C1 segment of cervical spinal cord (tissue), 14 donors: ENCODE measurements at places on chromosomes 4 and X.
A peak's percentile ranks its signal among the peaks of the same experiment; 100 is the strongest.

DNA sequence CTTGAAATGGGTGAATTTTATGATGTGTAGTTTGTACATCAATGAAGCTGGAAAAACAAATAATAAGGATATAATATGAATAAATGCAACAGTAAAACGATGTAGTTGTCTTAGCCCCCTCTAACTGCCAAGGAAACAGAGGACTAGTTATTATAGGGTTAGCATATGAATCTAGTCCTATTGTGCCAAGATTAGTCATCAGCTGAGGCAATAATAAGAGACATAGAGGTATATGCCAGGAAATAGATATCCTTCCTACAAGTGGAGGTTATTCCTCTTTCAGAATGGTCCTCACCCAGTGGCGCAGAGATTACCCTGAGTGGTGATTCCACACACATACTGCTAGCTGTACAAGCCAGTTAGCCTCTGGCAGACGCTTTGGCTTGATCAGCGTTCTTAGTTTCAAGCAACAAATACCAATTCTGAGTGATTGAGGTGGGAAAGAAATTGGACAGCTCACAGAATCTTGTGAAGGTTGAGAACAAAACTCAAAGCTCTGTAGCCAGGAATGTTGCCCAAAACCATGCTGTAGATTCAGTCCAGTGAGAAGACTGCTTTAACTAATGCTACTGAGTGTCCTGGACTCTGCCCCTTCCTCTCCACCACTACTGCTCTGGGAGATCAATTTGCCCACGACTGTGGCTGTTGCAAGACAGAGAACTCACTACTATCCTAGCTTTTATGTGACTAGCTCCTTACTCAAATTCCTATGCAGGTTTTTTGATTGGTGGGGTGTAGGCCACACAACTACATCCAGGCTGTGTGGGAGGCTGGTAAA, 27.0 kb upstream of the ZNF280C start:
- no peak for DNase-seq

DNA sequence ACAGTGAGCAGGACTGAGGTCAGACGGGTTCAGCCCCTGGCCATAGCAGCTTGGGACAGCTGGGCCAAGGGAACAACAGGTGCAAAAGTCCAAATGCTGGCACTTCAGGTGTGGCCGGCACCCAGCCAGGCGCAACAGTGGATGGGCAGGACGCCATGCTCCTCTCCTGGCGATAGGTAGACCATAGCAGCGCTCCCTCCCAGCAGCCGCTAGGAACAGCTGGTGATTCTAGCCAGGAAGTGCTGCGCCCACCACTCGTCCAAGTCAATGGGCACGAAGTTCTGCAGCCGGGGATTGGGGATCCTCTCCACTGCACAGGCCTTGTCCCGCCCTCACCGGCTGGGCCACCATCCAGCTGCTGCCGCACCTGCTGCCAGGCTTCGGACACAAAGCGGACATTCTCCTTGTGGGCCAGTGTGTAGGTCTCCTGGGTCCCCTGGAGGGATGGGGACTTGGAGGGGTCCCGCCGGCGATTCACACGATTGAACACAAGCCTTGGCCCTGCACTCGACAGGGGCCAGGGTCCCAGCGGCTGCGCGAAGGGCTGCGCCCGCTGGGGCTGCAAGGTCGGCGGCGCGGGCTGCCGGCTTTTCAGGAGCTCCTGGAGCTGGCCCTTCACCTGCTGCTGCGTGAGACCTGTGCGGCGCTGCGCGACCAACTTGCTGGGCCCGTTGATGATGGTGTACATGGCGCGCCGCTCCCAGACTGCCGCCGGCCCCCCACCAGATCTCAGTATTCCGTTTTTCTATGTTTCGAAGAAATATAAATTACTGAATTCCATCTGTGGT, 227.5 kb upstream of the STK26 start:
- DNase-seq, result no peak

DNA sequence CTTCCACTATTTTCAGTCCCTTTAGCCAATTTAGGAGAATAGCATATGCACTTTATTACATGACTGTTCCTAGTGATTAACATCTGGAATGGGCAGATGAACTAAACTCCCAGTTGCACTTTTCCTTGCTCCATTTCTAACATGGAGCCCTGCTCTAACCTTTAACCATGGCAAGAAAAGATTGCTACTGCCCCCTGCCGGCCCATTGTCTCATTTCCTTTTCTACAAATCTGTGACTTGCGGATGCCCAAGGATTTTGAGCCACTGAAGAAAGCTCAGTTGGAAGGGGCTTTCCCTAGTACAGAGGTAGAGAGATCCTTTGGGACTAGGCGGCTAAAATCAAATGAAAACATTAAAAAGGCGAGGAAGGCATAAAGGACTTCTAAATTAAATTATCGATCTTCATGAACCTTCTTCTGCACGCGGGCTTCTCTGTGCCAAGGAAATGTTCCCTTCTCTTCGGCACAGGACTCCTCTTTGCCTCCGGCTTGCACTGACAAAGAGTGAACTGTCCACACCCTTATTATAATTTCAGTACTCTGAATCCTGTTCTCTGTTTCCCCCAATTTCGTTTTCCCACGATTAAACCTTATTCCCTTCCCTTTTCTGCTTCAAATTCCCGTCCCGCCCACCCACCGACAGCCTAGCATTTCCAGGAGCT, 577 bp upstream of the GLRA2 start:
- DNase-seq, result peak; percentile 2

DNA sequence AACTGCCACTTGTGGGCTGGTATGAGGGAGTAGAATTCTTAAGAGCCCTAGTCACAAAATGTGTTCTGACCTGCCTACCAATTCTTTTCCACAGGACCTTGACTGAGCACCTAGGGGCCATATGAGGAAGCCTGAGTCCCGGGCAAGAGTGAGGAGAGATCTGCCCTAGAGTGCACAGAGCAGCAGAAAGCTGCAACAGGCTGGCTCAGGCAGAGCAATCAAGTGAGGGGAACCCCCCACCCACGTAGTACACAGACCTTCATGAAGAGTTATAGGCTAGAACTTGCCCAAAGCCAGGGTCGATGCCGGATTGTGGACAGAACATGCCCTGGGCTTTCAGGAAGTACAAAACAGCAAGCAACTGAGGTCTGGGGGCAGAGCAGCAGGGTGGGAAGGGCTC, 117.0 kb downstream of the SPOCK3 start:
- no peak for DNase-seq

DNA sequence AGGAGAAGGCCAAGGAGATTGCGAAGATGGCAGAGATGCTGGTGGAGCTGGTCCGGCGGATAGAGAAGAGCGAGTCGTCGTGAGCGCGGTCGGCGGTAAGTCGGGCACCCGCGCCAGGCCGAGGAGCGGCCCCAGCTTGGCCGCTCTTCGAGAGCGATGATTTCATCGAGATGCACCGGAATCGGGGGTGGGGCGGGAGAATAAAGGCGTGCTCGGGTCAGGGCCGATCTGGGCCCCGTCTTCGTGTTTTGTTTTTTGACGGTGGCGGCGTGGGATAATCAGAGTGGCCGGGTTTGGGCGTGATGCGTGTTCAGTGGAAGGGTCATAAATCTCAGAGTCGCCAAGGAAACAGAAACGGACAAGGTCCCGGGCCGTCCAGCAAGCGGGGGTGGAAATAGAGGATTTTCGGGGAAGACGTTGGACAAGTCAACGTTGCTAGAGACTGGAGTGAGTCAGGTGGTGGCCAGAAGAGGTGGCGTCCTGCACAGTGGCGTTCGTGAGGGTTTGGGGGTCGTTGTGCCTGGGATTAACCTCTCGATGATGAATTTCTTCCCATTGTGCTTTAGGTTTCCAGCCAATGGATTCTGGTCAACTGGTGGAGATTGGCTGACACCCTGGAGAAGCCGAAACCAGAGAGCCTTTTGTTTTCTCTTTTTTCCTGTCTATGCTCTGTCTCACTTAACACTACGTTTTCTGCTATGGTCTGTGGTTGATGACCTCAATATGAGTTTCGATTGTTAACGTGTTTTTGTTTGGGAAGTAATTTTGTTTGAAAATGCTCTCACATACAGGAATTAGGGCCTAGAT, 882 bp downstream of the MRFAP1 start:
- DNase-seq, result no peak

GRCh38 chr4:57090079-57090478, 20.1 kb downstream of the IGFBP7 start:
- DNase-seq, result no peak

DNA sequence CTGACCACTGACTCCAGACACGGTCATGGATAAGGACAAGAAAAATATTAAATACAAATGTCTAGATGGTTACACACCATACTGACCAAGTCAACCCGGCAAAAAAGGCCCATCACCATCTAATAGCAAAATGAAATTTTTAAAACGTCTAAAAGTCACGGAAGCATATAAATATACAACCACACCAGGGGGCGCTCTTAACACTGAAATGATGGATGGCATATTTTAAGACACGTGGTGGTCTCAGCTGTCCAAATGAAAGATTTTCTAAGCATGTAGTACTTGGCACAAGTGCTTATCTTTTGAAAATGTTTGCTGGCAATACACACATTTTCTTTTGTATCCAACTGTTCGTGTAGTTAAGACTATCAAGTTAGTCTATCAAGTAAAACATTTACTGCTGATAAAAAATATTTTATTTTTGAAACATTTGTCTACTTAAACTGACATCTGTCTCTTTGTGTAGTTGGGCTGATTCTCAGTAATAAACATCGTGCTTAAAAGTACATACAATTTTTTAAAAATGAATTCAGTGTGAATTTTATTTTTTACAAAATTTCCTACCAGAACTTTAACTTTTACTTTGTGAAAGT, 64.6 kb downstream of the COX7B2 start:
- DNase-seq, result no peak

DNA sequence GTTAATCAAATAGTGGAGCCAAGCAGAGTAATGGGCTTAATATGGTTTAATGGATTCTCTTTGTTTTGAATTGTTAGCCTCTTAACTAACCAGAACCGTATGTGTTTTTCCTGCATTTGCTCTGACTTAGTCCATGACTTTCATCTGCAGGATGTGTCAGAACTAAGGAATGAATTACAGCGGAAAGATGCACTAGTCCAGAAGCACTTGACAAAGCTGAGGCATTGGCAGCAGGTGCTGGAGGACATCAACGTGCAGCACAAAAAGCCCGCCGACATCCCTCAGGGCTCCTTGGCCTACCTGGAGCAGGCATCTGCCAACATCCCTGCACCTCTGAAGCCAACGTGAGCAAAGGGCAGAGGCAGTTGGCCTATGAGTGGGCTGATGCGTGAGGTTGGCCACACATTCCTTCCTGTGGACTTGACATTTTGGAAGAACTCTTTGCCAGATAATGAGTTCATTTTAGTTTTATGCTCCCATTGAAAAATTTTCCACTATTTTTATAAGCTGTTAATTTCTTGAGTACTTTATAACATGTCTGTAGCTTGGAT, 9.1 kb downstream of the MED28 start:
- DNase-seq, result no peak

- no peak for DNase-seq
These were observed 1.2 kb downstream of the GNPDA2 start for GRCh38 chr4:44725166-44725565.

- DNase-seq, result no peak
These were observed 3.7 kb upstream of the SPARCL1 start for GRCh38 chr4:87532907-87533306.

GRCh38 chr4:81634766-81635549, 163.3 kb upstream of the RASGEF1B start:
- no peak for DNase-seq

DNA sequence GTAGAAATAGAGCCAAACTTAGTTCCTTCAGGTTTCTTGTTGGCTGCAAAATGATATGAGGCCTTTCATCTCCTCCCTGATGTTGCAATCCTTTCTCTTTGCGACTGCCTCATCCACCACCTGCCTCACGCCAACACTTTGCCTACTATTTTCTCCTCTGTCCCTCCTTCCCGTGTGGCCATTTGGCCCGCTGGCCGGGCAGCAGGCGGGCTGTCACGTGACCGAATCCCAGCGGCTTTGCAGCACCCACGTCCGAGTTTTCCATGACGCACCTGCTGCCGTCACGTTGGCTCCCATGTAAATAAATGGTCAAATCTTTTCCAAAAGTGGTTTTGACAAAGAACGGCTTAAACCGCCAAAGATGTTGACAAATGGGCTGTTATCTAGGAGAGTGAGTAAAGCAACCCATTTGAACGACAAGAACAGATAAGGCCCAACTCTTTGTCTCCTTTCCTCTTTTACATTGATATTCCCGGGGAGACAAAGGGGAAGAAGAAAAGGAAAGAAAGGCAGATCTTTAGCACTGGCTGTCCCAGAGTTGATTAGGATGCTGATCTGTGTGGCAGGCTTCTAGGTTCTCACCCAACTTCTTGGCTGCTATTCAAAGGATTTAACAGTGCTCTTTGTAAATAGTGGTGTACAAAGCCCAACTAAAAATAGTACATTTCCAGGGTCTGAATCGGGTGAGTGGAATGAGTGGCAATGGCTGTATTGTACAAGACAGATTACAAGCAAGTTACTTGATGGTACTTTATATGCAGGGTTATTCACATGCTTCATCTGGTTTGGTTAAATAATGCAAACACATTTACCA, 174.2 kb upstream of the JADE1 start:
- DNase-seq, result peak; percentile 19

- DNase-seq, result no peak
These were observed 93.7 kb downstream of the PRSS12 start for GRCh38 chr4:118259111-118259510.

- no peak for DNase-seq
These were observed 117.1 kb upstream of the BMP3 start for GRCh38 chr4:80913381-80913780.

GRCh38 chr4:125082729-125083417, 231.9 kb upstream of the FAT4 start:
- no peak for DNase-seq

GRCh38 chr4:148782284-148782683, 340.1 kb upstream of the NR3C2 start:
- no peak for DNase-seq

DNA sequence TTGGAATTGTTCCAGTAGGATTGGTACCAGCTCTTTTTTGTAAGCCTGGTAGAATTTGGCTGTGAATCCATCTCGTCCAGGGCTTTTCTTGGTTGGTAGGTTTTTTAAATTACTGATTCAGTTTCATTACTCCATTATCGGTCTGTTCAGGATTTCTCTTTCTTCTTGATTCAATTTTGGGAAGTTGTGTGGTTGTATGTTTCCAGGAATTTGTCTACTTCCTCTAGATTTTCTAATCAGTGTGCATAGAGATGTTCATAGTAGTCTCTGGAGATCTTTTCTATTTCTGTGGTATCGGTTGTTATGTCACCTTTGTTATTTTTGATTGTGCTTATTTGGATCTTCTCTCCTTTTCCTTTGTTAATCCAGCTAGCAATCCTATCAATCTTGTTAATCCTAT, 248.7 kb downstream of the ARHGAP10 start:
- DNase-seq, result no peak

DNA sequence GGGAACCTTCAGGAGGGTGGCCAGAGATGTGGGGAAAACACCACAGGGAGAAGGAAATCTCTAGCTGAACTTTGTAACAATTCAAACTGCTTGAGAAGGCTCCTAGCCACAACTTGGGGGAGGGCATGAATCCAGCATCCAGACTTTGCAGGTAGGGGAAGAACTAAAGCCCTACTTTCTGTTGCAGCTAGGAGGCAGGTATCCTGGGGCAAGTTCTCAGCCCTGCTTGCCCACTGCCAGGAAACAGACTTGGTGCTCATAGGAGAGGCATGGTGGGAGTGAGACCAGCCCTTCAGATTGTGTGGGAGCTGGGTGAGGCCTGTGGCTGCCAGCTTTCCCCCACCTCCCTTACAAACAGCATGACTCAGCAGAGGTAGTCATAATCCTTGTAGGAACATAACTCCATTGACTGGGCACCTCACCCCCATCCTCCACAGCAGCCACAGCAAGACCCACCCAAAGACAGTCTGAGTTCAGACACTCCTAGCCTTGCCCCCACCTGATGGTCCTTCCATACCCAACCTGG, 209.5 kb upstream of the CPEB2 start:
- DNase-seq, result no peak
